ENCODE measurements at places on chromosomes 13 and 19.

- DNase-seq: no peak
Measured at GRCh38 chr13:40259899-40260298, 406.5 kb downstream of the FOXO1 start.

- DNase-seq: no peak
Measured at GRCh38 chr13:27449081-27449603, 1.2 kb downstream of the MTIF3 start.

DNA sequence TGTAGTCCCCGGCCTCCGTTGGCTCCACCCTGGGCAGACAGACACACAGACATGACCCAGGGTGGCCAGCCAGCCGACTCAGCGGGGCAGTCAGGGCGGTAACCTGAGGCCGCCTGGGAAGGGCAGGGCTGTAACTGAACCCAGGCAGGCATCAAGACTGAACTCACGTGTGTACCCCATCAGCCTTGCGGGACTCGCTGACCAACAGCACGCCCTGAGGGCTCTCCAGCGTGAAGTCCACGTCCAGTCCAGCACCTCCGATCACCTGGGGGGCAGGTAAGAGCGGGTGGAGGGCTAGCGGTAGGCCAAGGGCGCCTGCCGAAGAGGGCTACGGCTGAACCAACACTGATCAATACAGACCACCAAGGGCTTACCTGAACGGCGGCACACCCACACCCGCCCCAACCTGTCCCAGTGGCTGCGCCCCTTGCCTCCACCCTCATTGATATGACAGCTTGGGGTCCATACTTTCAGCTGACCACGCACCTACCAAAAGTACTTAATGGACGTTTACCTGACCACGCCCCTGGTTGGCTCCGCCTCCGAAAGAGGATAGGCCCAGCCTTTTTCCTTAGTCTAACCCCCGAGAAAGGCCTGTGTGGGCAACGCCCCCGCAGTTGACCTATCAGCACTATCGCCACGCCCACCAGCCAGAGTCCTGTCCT lies 791 bp downstream of the TMED1 start:
- no peak for DNase-seq

DNA sequence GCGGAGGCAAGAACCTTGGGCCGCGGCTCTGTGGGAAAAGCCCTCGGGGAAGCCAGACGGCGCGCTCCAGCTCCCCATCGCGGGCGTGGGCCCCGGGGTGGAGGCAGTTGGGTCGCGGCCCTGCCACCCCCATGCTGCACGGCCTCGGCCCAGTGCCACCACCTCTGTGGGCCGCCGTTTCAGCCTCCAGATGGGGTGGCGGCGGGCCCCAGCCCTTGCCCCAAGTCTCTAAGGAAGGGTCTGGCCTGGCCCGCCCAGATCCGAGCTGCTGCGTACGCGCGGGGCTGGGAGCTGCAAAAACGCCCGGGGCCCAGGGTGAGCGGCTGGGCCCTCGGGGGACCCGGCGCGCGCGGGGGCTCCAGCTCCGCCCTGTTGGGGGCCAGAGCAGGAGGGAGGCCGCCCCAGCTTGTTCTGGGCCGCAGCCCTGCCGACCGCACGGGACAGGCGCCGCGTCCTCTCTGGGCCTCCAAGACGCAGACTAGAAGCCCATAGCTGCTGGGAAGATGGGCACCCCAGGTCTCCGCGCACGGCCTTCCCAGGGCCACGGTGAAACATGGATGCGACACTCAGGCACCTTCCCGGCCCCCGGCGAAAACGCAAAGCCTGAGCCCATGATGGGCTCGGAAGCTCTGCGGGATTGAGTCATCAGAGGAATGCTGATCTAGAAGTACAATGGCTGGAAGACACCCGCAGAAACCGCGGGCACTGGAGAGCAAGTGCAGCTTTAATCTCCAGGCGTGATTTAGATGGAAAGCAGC lies 110.1 kb downstream of the KCTD15 start:
- DNase-seq: no peak

GRCh38 chr19:19751846-19752245 lies 18.9 kb upstream of the ZNF14 start:
- no peak for DNase-seq

GRCh38 chr19:52992109-52993004 lies 21.4 kb upstream of the ERVV-1 start:
- DNase-seq: no peak

GRCh38 chr19:55146078-55146704 lies 2.8 kb downstream of the TNNT1 start:
- no peak for DNase-seq

- DNase-seq: no peak
Measured at GRCh38 chr13:75161804-75162203, 320.2 kb downstream of the TBC1D4 start.

- DNase-seq: no peak
Measured at GRCh38 chr19:54152878-54153524, 6.5 kb downstream of the LENG1 start.

- DNase-seq: no peak
Measured at GRCh38 chr19:46192992-46193650, 36.4 kb upstream of the IGFL1 start.

DNA sequence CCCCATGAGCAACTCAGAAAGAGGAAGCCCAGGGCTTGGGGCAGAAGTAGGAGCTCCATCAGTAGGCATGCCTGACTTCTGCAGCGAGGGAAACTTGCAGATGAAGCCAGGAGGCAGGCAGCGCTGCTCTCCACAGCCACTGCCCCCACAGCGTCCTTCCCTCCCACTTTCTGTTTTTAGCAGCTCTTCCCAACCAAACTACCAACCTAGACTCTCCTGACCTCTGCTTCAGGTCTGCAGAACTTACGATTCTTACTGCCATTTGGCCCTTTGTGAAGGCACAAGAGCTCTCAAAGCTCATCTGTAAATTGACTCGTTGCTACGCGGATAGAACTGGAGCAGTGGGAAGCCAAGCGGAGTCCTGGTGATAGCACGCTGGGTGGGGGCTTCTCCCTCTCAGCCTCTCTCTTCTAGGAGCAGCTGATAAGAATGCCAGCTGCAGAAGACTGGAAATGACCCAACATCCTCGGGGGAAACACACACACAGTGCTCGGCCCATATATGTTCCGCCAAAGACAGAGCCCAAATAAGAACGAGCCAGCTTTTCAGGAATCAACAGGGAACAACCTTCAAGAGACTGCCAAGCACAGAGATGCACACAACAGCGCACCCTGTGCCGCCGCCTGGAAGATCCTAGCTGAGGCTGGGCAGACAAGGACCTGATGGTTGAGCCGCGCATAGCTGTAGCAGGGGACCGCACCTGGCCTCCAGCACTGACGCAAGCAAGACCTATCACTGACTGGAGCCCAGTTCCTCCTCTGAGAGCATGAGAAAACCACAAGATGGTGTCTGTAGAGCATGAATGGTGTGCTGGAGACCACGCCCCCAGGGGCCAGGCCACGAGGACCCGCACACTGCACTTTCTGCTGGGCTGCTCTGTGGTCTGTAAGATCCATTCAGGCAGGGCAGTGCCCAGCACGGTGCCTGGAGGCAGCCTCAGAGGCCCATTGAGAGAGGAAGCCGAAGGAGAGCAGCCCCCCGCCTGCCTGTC lies 15.9 kb upstream of the SLC35E1 start:
- no peak for DNase-seq

DNA sequence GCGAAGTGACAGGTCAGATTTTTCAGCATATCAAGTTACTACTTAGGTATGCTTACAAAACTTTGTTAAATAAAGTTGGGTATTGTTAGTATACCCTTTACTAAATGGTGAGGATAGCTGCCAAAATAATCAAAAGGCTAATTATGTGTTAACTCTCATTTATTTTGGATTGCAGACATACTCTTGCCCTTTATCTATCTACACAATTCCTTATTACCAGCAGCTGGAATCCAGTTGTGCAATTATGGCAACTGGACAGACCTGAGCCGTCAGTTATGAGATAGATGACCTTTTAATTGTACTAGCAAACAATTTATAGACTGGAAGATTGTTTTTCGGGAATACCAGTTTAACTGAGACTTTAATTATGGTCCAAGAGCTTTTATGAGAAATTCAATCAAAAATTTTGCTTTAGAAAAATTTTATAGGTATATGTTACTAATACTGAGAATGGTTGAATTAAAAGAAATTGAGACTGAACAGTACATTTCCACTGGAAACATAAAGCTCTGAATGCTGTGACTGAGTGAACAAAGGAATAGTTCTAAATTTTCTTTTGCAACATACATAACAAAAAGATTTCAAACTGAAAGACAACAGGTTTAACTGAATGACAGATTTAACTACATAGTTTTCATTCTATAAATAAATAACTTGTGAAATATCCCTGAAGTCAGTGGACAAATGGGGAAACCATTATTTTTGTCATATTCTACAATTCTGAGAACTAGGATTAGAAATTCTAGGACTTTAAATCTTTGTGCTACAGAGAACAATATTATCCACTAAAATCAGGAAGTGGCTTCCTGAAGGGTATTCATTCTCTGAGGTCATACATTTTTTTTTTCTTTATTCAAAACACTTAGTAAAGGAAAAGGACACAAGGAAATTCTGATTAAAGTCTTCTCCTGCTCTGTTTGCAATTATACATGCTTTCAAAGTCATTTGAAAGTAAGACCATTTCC lies 97.4 kb downstream of the ZC3H13 start:
- DNase-seq: no peak

- DNase-seq: no peak
Measured at GRCh38 chr19:13102666-13103580, at the start of gene LYL1. Gene LYL1, minus strand, starts transcription at chr19:13102858. Its CDS starts 1,687 bp downstream, at chr19:13101171.

GRCh38 chr13:47216176-47216822 lies 319.4 kb upstream of the HTR2A start:
- DNase-seq: no peak

GRCh38 chr13:26280822-26281221 lies 26.9 kb downstream of the CDK8 start:
- DNase-seq: no peak

- DNase-seq: no peak
Measured at GRCh38 chr13:52933547-52934210, 85.2 kb upstream of the PCDH8 start.

DNA sequence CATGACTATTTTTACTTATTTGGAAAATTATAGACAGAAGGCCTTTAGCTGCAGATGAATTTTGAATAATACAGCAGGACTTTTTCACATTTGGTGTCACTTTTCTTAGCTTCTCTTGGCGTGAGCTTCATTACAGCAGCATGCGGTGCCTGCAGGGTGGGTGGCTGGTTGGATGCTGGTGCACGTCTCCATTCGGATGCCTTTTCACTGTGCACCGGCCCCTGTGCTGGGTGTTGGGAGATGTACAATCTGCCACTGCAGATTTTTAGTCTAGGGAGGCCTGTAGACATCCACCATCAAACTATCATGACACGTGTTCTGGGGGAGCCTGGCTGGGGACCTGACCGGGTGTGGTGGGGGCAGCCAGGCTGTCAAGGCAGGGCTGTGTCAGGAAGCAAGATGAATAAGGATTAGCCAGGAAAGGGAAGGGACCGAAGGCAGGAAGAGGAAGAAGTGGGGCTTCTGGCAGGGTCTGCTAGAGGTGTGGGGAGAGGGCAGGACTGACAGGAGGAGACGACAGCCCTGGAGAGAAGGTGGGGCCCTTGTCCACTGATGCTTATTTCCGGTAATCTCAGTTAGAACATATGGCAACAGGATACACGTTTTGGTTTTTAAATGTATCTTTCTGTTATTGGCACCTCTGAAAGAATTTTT lies 88.8 kb downstream of the ARHGEF7 start:
- no peak for DNase-seq

DNA sequence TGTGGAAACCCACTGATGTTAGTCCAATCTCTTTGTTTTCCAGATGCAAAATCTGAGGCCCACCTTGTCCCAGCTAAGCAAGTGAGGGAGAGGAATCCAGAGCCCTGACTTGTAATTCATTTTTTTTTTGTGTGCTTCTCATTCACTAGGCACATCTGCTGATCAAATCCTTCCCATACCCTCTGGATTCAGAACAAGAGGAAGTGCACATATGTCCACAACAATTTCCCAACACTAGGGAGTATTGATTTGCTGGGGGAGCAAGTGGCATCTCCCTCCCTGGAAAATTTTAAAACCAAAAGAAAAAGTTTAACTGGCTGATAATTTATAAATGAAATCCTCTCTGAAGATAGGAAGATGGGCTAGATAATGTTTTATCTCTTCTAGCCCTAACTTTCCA lies 94.6 kb upstream of the RFC3 start:
- DNase-seq: no peak

- DNase-seq: no peak
Measured at GRCh38 chr13:41408121-41408520, 49.2 kb upstream of the RGCC start.

DNA sequence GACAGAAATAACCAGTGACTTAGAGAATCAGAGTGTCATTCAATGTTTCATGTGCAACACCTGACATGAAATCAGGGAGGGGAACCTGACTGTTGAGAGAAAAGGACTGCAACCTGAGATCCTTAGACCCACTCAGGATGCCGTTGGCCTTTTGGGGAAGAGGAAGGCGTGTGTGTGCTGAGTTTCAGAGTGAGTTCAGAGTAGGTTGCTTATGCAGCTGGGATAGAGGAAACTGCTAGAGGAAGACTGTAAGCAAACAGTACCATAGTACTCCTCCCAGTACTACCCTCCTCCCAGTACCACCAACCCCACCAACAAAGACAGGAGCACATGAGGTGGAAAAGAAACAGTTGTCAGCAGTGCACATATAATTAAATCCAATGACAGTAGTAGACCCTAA lies 63.7 kb downstream of the KL start:
- no peak for DNase-seq

- DNase-seq: no peak
Measured at GRCh38 chr19:42555317-42555716, 27.0 kb upstream of the CEACAM1 start.

GRCh38 chr19:6164906-6165531 lies 29.6 kb downstream of the ACSBG2 start:
- DNase-seq: no peak

All from NCI-H1436 treated with DMSO at 0.1 percent for 48 hours (cell line).